Hematopoietic multipotent progenitor cell treated with erythropoietin and hydrocortisone succinate and interleukin-3 and kit ligand, for 4 days (in vitro differentiated cells): ENCODE measurements at places on chromosomes 3 and 15.

GRCh38 chr15:39279311-39279710 lies 301.6 kb upstream of the THBS1 start:
- no peak for DNase-seq

- DNase-seq, result peak; percentile 82
Measured at GRCh38 chr3:66276705-66277274, 56.0 kb downstream of the SLC25A26 start.

- DNase-seq, result no peak
Measured at GRCh38 chr15:60006873-60007272, 2.8 kb downstream of the FOXB1 start.

DNA sequence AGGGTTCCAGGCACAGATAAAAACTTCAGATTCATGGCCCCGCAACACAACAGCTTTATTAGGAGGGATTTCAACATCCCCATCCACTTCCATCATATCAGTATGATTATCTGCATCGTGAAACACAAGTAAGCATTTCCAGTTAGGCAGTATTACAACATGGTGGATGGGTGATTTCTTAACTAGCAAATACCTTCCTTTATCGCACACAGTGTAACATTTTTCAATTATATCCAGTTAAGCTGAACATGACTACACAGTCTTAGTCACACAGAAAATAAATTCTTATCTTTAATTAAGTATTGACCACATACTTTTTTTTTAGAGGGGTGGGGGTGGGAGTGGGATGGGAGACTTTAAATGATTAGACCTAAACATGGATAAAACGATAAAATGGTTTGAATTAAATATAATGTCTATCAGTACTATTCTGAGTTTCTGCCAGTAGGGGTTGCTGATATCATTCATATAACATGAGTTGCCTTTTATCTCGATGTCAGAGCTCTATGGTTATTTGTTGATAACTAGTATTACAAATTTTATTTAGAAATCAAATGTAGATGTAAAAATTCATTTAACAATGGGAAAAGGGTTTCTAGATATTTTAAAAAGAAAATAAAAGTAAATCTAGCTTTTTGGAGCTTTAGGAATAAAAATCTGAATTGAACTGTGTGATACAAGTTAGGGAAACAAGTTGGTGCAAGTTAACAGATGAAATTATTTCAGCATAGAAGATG lies 146.6 kb downstream of the TBL1XR1 start:
- DNase-seq, result peak; percentile 84

GRCh38 chr15:38560456-38560926 lies 4.1 kb downstream of the RASGRP1 start:
- DNase-seq, result no peak

DNA sequence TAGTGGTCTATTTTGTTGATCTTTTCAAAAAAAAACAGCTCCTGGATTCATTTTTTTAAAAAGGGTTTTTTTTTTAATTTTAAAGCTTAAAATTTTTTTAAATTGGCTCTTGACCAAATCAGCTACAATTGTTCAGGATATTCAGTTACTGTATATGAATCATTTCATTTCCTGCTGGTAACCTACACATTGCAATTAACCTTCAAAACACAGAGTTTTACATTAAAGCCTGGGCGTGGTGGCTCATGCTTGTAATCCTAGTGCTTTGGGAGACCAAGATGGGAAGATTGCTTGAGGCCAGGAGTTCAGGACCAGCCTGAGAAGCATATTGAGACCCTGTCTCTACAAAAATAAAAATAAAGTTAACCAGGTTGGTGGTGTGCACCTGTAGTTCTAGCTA lies 163.4 kb downstream of the ALDH1A2 start:
- DNase-seq, result no peak
